ENCODE measurements at places on chromosomes 7 and 10.

DNA sequence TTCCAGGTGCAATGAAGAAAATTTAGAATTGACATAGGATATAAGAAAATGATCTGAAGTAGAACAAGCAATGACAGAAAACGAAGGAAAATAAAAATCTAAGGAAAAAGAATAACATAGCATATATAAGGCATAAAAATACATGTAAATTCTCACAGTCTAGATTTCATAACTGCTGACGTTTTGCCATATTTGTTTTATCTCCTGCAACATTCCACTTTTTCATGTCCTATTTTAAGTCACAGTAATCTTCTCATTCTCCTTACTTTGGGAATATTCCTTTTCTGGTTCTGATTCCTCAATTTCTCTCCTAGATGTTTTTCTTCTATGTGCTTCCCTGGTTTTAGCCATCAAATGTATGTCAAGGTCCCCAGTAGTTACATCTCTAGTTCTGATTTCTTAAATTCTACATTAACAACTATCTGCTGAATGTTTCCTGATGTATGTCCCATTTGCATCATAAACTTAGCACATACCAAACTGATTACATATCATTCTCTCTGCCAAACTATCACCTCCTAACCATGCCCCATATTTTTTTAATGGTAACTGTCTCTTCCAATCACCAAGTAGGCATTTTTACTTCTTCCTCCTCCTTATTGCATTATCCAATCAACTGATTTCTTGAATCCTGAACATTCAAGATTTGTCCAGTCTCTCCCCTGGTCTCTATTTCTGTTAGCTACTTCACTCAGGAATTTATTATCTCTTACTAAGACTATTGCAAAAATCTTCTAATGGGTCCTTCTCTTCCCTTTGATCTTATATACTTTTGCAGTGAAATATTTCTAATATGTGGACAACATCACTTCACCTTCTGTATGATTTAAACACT, 171.3 kb downstream of the DNAJC1 start:
- peak; percentile 60 for DNase-seq

DNA sequence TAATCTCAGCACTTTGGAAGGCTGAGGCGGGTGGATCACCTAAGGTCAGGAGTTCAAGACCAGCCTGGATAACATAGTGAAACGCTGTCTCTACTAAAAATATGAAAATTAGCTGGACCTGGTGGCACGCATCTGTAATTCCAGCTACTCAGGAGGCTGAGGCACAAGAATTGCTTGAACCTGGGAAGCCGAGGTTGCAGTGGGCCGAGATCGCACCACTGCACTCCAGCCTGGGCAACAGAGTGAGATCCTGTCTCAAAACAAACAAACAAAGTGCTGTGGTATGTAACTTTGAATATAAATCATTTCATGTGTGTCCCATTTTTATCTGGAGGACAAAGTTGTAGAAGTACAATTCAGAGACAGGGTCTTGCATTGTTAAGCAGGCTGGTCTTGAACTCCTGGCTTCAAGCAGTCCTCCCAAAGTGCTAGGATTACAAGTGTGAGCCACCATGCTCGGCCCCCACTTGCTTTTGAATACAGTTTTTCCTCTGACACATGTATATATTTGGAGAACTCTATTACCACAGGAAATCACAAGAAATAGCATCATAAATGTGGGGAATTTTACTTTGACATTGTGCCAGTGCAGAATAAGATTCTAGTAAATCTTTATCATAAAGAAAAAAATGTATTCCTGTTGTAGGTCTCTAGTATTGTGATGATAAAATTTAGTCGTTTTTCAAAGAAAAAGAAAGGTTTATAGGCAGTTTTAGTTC, 32.6 kb downstream of the PTPN12 start:
- peak; percentile 27 for DNase-seq

DNA sequence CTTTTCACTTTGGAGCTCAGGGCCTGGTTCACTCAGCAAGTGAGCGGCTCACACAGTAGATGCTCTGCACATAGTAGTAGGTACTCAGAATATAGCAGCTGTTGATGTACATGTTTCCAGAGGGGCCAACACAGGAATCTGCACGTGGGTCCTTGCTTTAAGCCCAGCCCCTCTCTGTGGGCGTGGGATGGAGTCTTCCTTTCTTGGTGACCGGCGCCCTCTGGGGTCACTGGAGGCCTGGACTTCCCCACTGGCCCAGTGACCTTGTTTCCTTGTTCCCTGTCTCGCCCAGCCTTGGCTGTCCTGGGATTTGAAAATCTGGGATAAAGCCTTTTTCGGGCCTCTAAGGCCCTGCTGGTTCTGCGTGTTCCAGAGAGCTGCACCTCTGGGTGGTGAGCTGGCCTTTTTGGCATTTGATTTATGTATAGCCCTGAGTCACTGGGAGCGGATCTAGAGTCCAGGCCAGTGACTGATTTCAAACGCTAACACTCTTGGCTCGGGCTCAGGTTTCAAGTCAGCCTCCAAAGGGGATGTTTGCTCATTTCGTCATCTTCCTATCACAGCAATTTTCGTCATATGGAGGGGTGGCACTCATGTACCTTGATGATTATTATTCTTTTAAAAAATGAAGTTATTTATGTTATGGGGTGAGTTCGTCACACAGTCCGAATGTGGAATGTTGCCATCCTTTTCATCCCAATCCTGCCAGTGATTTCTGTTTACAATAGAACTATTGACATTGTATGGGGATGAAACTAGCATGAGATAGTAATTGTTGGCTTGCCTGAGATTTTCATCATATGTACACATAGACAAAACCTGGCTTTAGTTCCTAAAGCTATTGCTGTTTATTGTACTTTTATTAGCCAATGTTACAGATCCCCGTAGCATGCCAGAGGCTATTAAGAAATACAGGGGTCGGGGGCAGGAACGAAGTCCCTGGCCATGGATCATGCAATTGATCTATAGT, 65.5 kb downstream of the CUX1 start:
- DNase-seq: peak; percentile 100

DNA sequence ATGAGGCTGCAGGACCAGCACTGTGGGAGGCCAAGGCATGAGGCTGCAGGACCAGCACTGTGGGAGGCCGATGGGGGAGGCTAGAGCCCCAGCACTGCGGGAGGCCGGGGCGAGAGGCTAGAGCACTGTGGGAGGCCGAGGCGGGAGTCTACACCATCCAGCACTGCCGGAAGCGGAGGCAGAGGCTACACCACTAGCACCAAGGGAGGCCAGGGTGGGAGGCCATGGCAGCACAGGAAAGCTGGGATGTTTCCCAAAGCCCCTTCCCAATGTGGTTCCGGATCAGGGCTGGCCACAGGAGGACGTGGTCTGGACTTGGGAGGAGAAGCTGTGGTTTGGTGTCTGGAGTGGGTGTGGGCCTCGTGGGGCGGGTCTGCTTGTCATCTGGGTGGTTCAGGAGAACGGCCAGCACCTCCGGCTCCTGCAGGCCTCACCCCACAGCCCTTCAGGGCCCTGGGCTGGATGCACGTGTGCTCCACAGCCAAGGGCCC, 43.6 kb downstream of the PDGFA start:
- no peak for DNase-seq

DNA sequence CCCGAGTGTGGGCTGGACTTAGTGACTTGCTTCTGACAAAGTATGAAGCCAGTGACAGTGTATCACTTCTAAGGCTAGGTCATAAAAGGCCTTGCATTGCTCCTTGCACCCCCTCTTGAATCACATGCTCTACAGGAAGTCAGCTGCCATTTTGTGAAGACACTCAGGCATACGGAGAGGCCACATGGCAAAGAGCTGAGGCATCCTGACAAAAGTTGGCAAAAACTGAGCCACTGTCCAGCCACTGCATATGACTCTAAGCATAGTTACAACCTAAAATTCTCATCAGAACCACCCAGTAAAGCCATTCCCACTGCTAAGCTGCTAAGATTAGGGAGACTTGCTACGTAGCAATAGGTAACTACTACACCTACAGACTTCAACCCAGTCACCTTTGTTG, 18.6 kb downstream of the COBL start:
- DNase-seq: no peak

DNA sequence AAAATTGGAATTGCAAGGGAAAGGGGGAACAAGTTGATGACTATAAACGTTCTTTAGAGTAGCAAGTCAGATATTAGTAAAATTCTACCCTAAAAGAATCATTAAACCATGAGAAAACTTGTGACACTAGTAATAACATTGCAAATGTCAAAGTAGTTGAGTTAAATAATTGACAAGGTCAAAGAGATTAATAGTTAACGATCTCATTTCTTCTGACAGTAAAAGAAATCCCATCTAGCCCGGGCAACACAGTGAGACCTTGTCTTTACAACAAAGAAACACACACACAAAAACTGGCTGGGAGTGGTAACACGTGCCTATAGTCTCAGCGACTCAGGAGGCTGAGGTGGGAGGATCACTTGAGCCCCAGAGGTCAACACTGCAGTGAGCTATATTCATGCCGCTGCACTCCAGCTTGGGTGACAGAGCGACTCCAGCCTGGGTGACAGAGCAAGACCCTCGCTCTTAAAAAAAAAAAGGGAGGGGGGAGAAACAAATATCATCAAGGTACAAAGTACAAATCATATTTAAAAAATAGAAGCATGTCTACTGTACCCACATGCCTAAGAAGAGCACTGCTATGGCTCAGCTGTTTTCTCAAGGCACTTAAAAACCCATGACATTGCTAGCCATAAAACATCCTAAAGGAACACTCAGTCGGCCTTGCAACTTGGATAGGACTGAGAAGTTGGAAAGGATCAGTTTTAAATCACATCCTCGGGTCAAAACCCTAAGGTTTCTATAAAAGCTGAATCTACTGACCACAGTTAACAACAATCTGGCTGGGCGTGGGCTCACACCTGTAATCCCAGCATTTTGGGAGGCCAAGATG, 401.1 kb downstream of the PARD3 start:
- DNase-seq: no peak

- peak; percentile 5 for DNase-seq
Measured at GRCh38 chr7:135441791-135442190, 68.1 kb downstream of the CNOT4 start.

- DNase-seq: peak; percentile 95
Measured at GRCh38 chr7:112930787-112931186, 140.6 kb upstream of the TMEM168 start.

DNA sequence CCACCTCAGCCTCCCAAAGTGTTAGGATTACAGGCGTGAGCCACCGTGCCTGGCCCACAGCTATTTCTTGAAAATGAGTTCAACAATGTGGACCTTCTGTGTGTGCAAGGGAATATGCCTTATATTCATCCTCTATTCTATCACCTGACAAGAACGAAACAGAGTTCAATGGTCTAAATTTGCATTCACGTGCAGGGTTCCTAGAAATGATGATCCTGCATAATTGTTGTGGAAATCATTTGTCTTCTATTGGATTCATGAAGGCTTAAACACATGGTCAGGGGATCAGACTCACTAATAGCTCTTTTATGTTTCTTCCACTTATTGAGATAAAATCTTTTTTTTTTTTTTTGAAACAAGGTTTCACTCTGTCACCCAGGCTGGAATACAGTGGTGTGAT, 23.7 kb downstream of the PAPSS2 start:
- no peak for DNase-seq

DNA sequence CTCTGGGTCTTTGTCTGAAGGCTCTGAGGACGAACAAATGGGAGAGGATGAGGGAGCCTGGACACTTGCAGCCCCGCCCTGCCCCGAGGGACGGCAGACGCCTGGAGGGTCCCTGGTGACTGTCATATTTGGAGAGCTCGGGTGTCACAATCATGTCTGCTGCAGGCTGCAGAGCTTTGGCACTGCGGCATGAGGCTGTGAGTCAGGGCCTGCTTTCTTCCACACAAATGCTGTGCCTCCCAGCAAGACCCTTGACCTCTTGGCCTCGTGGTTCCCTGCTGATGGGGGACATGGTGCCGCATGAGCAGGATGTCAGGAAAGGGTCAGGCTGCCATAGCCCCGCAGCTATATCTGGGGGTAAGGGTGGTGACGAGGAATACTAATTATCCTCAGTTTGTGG, 64.9 kb upstream of the PPIF start:
- no peak for DNase-seq

- DNase-seq: no peak
Measured at GRCh38 chr7:81487516-81487915, 282.3 kb downstream of the HGF start.

DNA sequence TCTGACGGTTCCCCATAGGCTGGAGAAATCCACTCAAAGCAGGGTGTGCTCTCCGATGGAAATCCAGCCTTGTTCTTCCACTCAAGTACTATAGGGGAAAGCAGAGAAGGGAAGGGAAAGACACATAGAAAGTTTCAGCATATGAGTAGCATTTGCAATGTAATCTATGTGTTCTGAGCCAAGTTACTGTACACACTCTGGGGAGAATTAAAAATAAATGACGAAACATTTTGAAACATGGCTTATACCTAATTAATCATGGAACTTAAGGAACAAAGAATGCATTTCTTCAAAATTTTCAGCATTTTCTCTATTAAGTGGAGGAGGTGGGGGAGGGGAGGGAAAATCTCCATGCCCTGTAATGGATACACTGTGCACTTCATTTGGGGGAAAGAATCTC, 198.1 kb upstream of the HABP2 start:
- no peak for DNase-seq

GRCh38 chr10:23069019-23069815, 26.2 kb upstream of the MSRB2 start:
- no peak for DNase-seq

GRCh38 chr7:138872576-138872975, 74.6 kb upstream of the ATP6V0A4 start:
- no peak for DNase-seq

DNA sequence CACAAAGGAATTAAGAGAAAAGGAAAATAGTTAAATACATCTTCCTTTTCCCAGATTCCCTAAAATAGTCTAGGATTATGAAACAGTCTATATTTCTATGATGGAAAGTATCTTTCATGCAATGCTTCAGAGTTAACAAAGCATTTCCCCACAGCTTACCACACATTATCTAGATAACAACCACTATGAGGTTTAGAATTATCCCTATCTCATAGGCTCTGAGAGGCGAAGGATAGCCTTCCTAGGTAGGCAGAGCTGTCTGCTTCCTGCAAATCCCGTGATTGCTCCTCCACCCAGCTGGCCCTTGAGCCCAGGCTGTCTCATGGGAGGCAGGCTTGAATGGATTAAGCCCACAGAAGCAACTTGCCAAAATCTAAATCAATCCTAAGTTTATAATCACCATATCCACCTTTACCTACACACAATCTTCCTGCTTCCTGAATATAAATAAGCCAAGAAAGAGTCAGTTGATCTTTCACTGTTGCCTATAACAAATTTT, 321.4 kb upstream of the AOAH start:
- DNase-seq: no peak

- no peak for DNase-seq
Measured at GRCh38 chr10:112765717-112766235, 184.3 kb upstream of the TCF7L2 start.

GRCh38 chr10:26380815-26381214, 57.3 kb upstream of the APBB1IP start:
- DNase-seq: no peak

GRCh38 chr7:88091988-88092675, 127.7 kb downstream of the SRI start:
- DNase-seq: no peak

GRCh38 chr7:120842121-120842621, 15.8 kb downstream of the TSPAN12 start:
- no peak for DNase-seq

GRCh38 chr10:78808736-78809367, 259.9 kb upstream of the ZMIZ1 start:
- DNase-seq: no peak

GRCh38 chr7:27073076-27073475, 22.7 kb downstream of the HOXA1 start:
- no peak for DNase-seq

Data from AG10803 (cell line).